ENCODE measurements at places on chromosomes 2 and 18.
A peak's percentile ranks its signal among the peaks of the same experiment; 100 is the strongest.

DNA sequence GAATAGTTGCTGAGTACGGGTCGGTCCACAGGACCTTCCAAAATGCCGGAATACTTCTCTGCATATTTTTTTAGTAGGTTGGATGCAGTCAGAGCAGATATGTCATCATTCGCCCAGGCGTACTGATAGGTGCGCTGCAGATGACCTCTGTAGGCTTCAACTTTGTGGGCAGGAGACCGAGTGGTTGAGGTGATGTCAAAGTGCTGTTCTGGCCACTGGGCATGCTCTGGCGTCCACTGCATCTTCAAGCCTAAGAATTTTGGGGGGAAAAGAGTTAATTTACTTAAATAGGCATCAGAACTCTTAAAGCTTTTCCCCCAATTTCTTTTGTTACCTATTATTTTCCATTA is 124.3 kb downstream of the FIGN start:
- DNase-seq, result no peak

DNA sequence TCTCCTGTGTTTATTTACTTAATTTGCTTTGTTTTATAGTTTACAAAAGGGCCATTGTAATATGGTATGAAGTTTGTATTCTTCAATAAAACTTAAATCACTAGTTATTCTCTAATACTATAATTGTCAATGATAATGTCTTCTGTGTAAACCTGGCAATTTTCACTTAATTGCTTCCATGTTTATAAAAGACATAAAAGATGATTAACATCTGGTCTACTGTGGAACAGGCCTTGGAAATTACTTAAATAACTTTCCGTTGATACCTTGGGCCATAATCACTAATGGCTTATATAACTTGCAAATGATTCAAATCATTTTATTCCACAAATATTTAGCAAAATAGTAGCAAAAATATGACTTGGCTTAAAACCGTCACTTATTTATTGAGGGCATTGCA is 743.8 kb downstream of the DSC3 start:
- DNase-seq, result no peak

- no peak for DNase-seq
These were observed 181.8 kb downstream of the SNTG2 start for GRCh38 chr2:1132328-1132969.

DNA sequence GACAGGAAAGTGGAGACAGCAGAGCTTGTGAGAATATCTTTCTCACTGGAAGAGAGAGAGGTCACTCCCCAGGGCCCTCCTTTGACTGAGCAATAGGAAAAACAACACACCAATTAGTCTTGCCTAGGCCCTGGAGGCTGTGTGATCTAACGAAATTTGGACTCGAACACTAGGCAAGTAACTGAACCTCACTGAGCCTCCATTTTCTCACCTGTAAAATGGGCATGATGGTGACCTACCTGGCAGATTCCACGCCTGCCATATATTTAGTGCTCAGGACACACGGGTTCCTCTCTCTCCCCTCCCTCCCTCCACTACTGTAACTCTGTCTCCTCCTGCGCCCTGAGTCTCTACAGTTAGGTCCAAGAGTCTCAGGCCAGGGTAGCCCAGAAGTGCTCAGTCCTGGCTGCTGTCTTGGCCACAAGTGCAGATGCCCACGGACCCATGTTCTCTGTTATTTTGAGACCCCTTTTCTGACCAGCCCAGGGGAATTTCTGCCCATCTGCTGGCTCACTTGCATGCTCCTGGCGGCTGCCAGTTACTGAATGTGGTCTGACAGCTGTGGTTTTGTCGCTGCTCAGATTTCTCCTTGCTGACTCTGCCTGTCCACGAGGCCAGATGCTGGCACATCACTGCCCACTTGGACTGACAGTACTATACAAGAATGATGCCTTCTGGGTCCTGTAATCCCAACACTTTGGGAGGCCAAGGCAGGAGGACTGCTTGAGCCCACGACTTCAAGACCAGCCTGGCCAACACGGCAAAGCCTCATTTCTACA is 9.6 kb upstream of the GIGYF2 start:
- no peak for DNase-seq

DNA sequence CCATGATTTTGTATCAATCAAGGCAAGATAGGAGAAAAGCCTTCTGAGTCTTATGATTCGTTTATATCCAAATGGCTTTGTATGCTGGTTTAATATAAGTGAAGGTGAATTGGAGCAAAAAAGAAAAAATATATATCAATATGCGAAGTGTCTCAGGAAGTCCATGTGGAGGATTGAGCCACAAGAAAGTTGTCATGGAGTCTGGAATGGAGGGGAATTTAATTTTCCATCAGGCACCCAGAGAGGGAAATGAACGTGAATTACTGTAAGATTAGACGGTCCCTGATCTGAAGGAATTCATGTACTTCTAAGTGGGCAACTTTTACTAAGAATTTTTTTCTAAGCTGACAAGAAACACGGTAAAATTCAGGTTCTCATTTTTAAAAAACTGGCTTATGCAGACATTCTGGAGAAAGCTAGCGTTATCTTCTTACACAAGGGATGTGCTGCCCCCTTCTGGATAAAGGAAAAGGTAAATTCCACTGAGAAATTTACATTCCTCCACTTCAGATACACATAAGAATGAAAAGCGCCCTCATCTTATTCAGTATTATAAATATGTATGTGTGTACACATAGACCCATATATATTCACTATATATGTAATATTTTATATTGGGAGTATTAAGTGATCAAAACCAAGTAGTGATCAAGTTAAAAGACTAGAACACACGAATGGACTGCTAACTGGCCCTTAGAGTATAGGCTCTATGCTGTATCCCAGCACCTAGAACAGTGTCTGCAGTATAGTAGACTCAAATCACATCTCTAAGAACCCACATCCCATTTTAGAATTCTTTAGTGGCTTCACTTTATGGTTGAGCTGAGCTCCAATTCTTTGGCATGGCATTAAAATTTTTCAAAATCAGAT is 289.0 kb upstream of the TFPI start:
- peak; percentile 72 for DNase-seq

GRCh38 chr2:141925511-141925910 is 205.3 kb downstream of the LRP1B start:
- DNase-seq, result no peak

- DNase-seq, result no peak
These were observed 10.8 kb downstream of the ANO7 start for GRCh38 chr2:241199286-241199685.

DNA sequence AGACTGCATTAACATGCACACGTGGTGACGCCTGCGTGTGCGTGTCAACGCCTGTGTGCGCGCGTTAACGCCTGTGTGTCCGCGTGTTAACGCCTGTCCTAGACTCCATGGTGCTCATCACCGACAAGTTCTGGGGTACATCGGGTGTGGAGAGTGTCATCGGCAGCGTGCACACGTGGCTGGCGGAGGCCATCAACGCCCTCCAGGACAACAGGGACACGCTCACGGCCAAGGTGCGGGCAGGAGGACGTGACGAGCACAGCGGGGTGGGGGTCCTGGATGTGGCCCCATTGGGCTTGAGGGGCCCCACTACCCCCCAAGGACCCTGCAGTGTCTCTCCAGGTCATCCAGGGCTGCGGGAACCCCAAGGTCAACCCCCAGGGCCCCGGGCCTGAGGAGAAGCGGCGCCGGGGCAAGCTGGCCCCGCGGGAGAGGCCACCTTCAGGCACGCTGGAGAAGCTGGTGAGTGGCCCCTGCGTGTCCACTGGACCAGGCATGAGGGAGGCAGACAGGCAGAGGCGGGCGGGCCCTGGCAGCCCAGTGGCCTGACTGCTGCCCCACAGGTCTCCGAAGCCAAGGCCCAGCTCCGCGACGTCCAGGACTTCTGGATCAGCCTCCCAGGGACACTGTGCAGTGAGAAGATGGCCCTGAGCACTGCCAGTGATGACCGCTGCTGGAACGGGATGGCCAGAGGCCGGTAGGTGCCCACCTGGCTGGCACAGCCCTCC is 29.2 kb downstream of the GPC1 start:
- DNase-seq, result no peak

- no peak for DNase-seq
These were observed 341.1 kb downstream of the ARL6IP6 start for GRCh38 chr2:153059338-153060052.

- DNase-seq, result peak; percentile 76
These were observed at the start of gene SATB2 for GRCh38 chr2:199457147-199458008. Gene SATB2 (minus strand): TSS chr2:199457939. CDS start chr2:199456037, 1,902 bp downstream.

DNA sequence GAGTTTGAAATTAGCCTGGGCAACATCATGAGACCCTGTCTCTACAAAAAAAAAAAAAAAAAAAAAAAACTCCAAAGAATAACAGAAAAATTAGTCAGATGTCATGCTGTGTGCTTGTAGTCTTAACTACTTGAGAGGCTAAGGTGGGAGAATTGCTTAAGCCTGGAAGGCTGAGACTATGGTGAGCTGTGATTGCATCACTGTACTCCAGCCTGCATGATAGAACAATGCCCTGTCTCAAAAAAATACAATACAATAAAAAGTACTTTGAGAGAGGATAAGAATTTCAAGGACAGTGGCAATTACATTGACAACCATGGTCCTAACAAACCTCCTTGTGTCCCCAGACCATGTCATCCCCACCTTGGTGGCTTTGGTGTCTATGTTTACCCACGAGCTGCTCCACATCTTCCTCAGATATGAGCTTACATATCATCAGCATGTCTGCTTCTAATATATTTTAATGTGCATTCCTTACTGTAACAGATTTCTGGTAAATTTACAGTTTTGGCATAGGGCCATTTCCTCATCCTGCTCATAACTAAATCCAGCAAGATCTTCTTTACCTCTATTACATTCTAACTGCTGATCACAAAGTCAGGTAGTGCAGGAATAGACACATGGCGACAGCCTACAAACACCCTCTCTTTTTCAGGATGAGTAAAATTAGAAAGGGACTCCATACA is 437.7 kb upstream of the HNRNPA3 start:
- peak; percentile 27 for DNase-seq

DNA sequence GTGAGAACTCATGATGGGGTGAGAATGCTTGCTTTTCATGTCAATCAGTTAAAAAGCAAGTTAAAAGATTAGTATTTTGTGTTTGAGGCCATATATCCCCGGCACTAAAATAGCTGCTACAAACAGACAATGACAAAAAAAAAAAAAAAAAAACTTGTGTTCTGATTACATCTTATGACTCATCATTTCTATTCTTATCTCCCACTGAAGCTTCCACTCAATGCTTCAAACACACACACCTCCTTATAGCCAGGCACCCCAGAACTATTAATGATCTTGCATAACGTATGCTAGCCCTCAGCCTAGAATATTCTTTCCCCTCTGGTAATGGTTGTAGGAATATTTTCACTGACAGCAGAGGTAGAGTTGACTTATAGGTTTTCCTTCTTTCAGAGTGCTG is 778.3 kb downstream of the TRIB2 start:
- no peak for DNase-seq

- DNase-seq, result no peak
These were observed 144.9 kb downstream of the LTBP1 start for GRCh38 chr2:33091541-33092123.

DNA sequence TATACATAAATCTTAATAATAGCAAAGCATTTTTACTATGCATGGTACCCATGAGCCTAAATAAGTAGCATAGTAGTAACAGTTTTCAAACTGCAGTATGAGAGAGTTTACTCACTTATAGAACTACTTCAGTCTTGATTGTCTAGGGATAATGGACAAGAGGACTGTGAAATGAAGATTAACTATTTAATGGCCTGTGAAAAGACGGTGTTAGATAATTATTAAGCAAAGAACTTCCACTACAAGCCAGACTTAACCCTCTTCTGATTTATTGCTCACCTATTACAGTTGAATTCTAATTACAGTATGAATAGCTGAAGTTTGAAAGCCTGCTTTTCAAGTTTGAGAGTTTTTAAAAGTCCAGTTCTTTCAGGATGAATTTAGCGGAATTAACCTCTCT is 18.9 kb downstream of the PIK3C3 start:
- DNase-seq, result no peak

- DNase-seq, result no peak
These were observed 70.0 kb downstream of the ACSL3 start for GRCh38 chr2:222930862-222931261.

DNA sequence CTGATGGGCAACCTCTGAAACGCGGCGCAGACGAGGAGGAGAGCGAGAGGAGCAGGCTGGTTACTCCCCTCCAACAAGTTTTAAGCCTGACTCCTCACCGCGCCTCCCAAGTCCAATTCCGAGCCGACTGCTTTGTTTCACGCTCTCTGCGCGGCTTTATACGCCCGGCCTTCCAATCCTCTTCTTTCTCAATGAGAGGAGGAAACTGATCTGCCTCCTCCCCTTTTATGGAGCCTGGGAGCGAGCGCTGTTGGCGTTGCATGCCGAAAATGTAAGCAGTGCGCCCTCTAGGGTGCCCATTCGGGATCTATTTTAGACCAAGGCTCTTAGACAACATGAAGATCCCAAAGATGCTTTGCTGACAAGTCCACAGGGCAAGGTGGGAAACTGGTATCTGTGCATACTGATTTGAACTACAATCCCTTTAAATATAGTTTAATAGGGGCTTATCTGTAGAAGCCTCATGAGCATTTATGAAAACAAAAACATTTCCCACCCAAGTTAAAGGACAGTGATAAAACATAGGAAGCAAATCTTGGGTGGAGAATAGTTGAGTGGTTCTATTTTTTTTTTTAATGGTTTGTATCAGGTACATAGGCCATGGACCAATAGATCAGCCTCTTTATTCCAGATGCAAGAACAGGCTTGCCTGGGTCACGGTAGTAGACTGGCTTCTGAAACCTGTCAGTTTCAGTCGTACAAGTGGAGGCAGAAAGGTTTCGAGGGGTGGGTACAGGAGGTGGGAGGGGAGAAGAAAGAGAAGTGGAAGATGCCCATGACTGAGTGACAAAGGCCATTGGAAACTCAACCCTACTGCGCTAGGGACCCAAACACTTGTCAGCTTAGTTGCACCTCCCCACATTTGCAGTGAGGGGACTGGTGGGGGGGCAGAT is at the start of gene RND3:
Gene RND3 (minus strand): TSS at position 131 of the 893 bp plus-strand sequence. CDS start 250 bp downstream, outside the sequence.
- peak; percentile 100 for DNase-seq

DNA sequence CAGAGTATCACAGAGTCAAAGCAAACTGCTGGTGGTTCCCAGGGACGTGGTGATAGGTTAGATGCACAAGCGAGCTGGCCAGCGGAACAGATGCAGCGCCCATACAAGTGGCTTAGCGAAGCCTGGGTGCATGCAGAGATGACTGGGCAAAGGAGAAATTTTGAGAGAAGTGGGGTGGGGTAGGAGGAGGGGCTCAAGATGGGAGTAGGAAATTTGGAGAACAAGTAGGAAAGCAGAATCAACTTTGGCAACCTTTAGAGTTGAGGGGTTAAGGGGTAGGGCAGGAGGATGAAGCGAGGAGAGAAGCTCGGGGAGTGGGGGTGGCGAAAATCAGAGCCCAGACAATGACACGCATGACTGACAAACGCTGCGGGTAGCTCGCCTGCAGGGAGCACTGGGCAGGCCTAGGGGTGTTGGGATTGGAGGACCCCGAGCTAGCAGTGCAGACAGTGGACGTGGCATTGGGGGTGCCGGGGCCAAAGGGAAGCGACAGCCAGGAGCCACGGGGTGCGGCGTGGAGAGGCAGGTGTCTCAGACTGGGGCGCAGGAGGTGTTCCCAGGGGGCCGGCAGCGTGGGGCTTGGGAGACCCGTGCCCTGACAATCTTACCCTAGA is 431 bp downstream of the FAM98A start:
- DNase-seq, result peak; percentile 48

DNA sequence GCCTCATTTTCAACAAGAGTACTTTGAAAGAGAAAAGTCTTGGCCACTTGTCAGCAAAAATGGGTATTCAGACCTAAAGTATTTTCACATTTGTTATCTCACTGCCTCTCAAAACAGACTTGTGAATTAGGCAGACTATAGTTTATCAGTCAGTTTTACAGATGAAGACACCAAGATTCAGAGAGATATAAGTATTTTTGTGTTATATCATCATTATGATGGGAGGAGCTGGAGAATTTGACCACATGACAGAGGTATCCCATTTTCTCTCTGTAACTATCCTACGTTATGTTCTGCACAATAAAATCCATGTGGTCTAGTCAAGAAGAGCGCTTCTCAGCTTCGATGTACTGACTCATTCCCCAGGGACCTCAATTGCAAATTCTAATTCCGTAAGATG is 213.7 kb downstream of the MYCN start:
- DNase-seq, result no peak

All from fibroblast of skin of scalp (primary cell).